ENCODE measurements at places on chromosomes 2 and 18.

DNA sequence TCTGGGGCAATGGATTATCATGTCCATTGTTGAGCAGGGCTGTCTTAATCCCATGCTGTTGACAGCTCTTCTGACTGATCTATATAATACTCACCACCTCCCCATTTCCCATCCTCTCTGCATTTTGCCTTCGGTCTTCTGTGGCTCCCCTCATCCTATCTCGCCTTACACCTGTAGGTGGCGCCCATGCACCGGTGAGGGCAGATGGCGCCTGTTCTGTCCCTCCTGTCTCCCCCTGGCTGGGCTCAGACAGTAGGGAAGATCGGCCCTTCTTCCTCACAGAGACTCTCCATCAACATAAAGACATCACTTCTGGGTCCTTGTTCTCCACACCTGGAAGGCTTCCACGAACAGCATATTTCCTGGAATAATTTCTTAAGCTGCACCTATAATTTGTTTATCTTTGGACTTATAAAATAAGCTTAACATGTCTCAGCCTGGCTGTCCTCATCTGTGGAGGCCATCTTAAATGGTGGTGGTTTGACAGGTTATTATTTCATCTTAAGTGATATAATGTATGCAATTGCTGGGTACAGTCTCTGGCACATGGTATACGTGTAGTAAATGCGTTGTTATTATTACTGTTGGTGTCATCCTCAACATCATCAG, 10.9 kb upstream of the CDH20 start:
- no peak for DNase-seq

- DNase-seq: no peak
These were observed 114.8 kb downstream of the ZNF516 start for GRCh38 chr18:76380127-76380729.

DNA sequence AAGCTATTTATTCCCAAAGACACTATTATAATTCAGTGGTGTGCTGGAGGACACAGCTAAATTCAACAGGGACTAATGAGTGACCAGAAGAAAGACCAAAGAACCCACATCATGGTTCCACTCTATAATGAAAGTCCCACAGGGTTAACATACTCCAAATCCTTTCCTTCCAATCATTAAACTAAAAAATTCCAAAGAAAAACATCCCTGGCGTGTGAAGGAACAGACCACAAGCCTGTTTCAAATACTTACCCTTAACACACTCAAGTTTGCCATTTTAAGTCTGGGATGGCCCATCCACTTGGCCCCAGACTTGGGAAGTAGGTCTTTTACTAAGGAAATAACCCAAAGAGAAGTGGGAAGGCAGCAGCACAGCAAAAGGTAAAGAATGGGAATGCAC, 150.1 kb upstream of the CCDC150 start:
- DNase-seq: no peak

DNA sequence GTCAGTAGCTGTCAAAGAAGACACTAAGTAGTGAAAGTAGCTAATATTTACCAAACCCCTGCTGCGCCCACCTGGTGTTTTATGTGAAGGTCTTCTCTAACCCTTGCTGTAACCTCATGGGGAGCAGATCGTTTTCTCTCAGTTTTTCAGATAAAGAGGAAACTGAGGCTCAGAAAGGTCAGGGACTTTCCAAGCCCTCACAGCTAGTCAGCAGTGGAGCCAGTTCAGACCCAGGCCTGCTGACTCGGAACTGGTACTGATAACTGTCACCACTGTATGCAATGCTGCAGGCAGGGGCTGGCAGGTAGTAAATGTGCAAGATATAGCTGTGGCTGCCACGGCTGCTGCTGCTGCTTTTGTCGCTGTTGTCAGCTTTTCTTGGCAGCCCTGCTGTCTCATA, 69.1 kb downstream of the LRRFIP1 start:
- DNase-seq: peak; percentile 53

- DNase-seq: no peak
These were observed 1308.2 kb upstream of the NRXN1 start for GRCh38 chr2:52340171-52340570.

- DNase-seq: no peak
These were observed 44.4 kb upstream of the TMEM182 start for GRCh38 chr2:102717308-102718018.

GRCh38 chr2:86193901-86194567, 1.2 kb downstream of the IMMT start:
- DNase-seq: no peak

- no peak for DNase-seq
These were observed 1.8 kb upstream of the KCNG3 start for GRCh38 chr2:42495611-42496010.

GRCh38 chr18:68427951-68428401, 286.9 kb downstream of the TMX3 start:
- DNase-seq: no peak

DNA sequence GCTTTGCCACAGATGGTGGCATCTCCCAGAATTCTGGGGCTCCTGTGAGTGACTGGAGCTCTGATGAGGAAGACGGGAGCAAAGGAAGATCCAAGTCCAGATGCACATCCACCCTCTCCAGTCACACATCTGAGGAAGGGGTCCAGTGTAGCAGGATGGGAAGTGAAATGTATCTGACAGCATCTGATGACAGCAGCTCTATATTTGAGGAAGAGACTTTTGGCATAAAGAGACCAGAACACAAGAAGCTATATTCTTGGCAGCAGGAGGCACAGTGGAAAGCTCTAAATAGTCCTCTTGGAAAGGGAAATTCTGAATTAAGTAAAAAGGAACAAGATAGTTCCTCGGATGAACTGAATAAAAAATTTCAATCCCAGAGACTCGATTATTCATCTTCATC, 23.5 kb upstream of the C1GALT1C1L start:
- DNase-seq: no peak

DNA sequence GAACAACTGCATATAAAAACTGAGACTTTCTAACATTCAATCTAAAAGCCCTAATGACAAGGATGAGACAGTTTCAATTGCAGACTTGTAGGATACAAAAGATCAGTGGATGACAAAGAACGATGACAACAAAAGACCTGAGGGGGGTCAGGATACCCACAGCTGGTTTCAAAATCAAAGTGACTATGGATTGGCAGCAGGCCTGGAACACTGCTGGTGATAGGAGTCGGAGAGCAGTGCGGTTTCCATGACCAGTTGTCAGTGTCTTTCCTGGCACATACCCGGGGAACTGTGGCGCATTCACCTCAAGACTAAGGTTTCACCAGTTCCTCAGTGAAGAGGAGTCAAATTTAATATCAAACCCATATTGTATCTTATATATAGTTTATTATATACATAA, 42.0 kb downstream of the EHD3 start:
- DNase-seq: no peak

- no peak for DNase-seq
These were observed 68.1 kb downstream of the MYOM1 start for GRCh38 chr18:3151399-3152264.

DNA sequence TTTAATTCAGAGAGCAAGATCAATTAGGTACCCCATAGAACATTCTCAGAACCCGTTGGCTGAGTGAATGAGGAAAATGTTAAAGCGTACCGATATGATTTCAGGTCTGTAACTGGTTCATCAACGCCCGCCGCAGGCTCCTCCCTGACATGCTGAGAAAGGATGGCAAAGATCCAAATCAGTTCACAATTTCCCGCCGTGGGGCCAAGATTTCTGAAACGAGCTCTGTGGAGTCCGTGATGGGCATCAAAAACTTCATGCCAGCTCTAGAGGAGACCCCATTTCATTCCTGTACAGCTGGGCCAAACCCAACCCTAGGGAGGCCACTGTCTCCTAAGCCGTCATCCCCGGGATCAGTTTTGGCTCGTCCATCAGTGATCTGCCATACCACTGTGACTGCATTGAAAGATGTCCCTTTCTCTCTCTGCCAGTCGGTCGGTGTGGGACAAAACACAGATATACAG, 7.3 kb downstream of the TGIF1 start:
- DNase-seq: no peak

- DNase-seq: no peak
These were observed 20.6 kb downstream of the EIF4E2 start for GRCh38 chr2:232571026-232571474.

DNA sequence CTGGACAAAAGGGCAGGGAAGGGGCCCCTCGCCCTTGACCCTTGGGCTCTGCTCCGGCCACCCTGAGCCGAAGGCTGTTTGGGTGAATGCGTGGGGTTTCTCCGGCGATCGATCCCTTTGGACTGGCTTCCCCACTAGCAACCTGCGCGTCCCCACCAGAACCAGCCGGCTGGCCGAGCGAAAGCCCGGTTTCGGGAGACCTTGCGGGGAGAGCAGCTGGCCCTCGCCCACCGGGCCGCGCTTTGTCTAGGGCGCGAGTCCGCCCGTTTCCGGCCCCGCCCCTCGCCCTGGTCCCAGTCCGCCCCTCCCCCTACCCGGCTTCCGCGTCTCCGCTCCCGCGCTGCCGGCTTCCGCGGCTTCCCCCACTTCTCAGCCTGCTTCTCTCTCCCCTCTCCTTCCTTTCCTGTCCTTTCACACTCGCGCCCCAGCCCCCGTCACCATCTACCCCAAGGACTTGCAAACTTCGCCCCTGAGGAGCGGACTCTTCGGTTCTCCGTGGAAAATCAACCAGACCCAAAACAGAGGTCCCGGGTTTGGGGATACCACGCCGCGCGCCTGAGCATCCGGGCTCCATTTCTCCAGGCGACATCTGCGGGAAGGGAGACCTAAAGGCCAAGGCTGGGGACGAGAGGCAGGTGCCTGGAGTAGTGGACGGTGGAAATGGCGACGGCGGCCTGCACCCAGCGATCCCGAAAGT, 48.0 kb upstream of the ATP6V1B1 start:
- no peak for DNase-seq

GRCh38 chr18:23207191-23207955, 72.1 kb downstream of the CABLES1 start:
- DNase-seq: no peak

- DNase-seq: no peak
These were observed 70.8 kb upstream of the NABP1 start for GRCh38 chr2:191607096-191607495.

GRCh38 chr2:28318023-28318422, 74.6 kb upstream of the FOSL2 start:
- no peak for DNase-seq

DNA sequence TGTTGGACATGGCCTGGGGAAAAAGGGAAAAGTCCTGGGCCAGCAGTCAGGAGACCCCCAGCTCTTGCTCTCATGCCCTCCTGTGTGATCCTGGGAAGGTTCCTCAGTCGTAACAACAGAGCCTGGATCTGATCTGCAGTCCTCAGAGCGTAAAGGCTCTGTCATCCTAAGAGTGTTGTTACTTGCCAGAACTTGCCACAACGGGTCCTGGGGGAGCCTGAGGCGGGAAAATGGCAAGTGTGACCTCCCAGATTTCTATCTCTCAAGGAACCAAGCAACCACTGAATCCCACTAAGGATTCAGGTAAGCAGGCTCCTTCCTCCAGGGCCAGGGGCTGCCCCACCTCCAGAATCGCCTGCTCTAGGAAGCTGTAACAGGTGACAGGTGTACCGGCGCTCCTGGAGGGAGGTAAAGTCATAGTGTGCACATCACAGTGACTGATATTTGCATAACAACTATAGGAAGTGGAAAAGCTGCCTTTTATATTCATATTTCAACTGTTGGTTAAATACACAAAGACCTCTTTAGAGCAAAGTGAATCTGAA, 18.4 kb downstream of the HS1BP3 start:
- DNase-seq: no peak

GRCh38 chr2:17877811-17878280, 621 bp upstream of the KCNS3 start:
- DNase-seq: no peak

DNA sequence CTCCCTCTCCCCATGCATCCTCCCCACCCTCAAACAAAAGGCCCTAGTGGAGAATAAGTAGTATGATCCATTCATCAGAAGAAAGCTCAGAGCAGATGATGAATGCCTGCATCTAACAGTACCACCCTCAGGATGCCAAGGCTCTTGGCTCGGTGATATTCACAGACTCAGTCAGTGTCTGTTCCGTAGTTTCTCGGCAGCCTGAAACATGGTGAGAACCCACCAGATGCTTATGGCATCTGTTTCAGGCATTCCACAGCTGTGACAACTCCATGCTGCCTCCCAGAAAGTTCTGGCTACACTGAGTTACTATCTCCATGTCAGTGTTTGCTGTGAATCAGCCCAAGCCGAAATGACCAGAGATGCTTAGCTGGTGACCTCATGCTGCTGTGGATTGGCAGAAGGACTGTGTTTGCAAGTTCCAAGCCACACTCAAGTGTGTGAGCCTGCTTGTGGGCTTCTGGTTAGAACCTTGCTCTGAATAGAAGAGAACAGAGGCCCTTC, 83.9 kb downstream of the WDSUB1 start:
- DNase-seq: no peak

GRCh38 chr2:69097891-69098655, 85.1 kb downstream of the ANTXR1 start:
- DNase-seq: no peak

- DNase-seq: no peak
These were observed 75.8 kb downstream of the LONRF2 start for GRCh38 chr2:100246163-100247145.

DNA sequence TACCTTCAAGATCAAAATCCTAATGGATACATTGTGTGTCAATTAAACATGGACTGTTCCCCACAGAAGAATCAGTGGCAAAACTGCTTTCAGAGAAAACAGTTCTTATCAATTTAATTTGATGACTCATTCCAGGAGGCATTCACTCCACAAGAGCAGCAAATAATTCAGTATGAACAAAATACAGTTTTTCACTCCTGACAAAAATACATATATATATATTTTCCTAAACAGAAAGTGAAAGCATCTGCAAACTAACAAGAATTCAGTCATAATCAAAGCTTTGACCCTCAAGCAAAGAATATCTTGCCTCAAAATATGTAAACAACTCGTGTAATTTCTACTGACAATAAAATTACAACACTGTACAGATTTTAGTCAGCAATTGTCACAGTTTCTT, 685.1 kb upstream of the SLC8A1 start:
- DNase-seq: no peak

GRCh38 chr2:237900891-237901831, 41.7 kb downstream of the RAMP1 start:
- DNase-seq: no peak

DNA sequence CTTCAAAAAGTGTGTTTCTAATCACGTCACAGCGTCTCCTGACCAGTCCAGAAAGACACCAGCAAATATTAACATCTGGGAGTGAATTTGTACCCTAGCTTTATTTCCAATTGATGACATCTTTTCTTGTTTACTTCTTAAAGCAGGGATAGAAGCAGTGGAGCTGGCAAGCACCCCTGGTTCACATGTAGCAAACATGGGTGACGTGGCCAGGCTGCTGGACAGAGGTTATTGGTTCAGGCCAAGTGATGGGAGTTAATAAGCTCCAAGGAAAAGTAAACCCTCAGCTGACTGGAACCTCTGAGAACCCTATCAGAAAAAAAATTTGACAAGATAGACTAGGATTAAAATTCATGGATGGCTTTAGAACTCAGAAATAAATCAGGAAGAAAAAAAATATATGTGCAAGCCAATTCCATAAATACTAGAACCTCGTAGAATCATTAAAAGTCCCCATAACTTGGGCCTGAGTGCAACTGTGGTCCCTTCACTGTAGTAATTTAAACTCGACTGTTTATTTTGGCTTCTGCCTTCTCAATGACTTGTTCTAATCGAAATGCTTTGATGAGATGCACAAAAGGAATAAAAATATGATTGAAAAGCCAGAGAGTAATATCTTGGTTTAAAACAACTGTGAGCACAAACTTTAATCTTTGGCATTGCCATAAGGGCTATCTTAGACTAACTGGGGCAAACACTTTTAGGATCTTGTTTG, 121.5 kb upstream of the CTAGE1 start:
- DNase-seq: no peak

- no peak for DNase-seq
These were observed 220.3 kb downstream of the ANAPC1 start for GRCh38 chr2:111663471-111664274.

Measured in naive thymus-derived CD4-positive, alpha-beta T cell (primary cell).